Thyroid gland (tissue), 4 donors: ENCODE measurements at places on chromosomes 12 and 14. TPM values are rescaled to one million over a fixed set of nuclear protein-coding genes. Genes with fewer than 3 reads are reported as not detected.

The PIK3C2G gene
- total RNA-seq: not detected

The PTPRB gene
- total RNA-seq: 32.2 TPM

The RPS6KL1 gene
- total RNA-seq: 16.4 TPM

The SDSL gene
- total RNA-seq: 29.7 TPM

The HHIPL1 gene
- 2.7 TPM for total RNA-seq

- H3K4me1 ChIP-seq: peaks cover 10% of the 10 kb centered on the region
- H3K27me3 ChIP-seq: no peaks in the 10 kb centered on the region
- no peak within 1 kb of the TSS for H3K27ac ChIP-seq
- no peaks in the 10 kb centered on the region for H3K36me3 ChIP-seq
- peak; percentile 84 for DNase-seq
- H3K4me3 ChIP-seq: no peak within 1 kb of the TSS
Observed at GRCh38 chr12:125185740-125186470, 120.7 kb downstream of the AACS start.

- peaks cover 52% of the 10 kb centered on the region for H3K36me3 ChIP-seq
- H3K4me1 ChIP-seq: no peaks in the 10 kb centered on the region
- H3K27ac ChIP-seq: no peak overlapping the region
- DNase-seq: peak; percentile 18
Observed at GRCh38 chr12:124964836-124965462, 24.0 kb downstream of the DHX37 start.

- no peaks in the 10 kb centered on the region for H3K4me1 ChIP-seq
- peak; percentile 65 for DNase-seq
- no peaks in the 10 kb centered on the region for H3K27me3 ChIP-seq
- H3K36me3 ChIP-seq: no peaks in the 10 kb centered on the region
Observed at GRCh38 chr12:65522956-65523860, 244.7 kb downstream of the MSRB3 start.

- no peak overlapping the region for H3K27ac ChIP-seq
- no peak overlapping the region for H3K4me3 ChIP-seq
- no peaks in the 10 kb centered on the region for H3K4me1 ChIP-seq
- DNase-seq: no peak
- H3K27me3 ChIP-seq: no peaks in the 10 kb centered on the region
Observed at GRCh38 chr14:77843195-77843594, 43.3 kb downstream of the ADCK1 start.

DNA sequence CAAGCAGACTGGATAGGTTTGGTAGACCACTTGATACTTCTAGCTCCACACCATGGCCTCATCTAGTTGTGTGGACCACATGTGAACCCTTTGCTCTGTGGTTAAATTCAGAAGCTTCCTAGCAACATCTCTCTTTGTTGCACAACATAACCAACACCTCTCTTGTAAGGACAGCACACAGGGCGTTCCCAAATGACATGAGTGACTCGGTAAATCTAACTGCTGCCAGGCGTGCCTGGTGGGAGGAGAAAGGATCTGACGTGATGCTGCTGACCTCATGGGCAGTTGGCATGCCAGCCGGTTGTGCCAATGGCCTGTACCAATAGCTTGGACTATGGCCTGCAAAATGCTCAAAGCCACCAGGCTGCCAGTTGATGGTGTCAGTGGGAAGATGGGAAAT is 93.8 kb downstream of the CPSF2 start:
- no peak overlapping the region for H3K27ac ChIP-seq
- H3K36me3 ChIP-seq: no peaks in the 10 kb centered on the region
- no peak overlapping the region for H3K4me3 ChIP-seq

- DNase-seq: peak; percentile 77
- no peak overlapping the region for H3K4me3 ChIP-seq
- no peaks in the 10 kb centered on the region for H3K36me3 ChIP-seq
- peaks cover 10% of the 10 kb centered on the region for H3K4me1 ChIP-seq
Observed at GRCh38 chr14:55752580-55753390, 172.8 kb downstream of the KTN1 start.

DNA sequence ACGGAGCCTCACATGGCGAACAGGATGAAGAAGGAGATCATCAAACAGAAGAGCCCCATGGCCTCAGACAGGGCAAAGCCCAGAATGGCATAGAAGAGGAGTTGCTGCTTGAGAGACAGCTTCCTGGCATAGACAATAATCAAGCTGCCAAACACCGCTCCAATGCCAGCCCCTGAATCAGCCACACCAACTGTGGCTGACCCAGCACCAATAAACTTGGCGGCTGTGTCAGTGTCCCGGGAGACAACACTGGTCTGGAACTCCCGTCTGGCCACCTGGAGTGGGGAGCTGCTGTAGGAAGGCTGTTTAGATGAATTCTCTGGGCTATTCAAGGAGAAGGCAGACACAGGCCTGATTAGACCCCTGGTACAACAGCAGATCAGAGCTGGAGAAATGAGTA is 100.1 kb downstream of the HEATR5A start:
- H3K27ac ChIP-seq: peak overlapping the region; percentile 75
- peaks cover 25% of the 10 kb centered on the region for H3K4me1 ChIP-seq
- DNase-seq: peak; percentile 55
- no peak overlapping the region for H3K4me3 ChIP-seq
- no peaks in the 10 kb centered on the region for H3K27me3 ChIP-seq
- no peaks in the 10 kb centered on the region for H3K36me3 ChIP-seq

DNA sequence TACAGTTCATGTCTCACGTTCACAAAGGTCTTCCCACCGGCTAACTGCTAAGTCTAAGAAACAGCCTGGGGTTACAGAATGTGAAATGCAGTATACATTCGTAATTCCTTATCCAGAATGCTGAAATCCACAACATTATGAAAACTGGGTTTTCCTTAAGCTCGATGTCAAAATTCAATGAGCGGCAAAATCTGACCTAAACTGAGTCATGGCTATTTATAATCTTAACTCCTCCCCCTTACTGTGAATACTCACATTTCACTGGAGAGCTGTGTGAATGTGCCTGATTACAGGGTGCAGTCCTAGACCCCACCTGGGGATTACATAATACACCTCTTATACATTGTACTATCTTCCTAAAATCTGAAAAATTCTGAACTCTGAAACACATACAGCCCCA is 35.3 kb downstream of the STX2 start:
- H3K4me3 ChIP-seq: no peak overlapping the region
- no peaks in the 10 kb centered on the region for H3K27me3 ChIP-seq
- H3K36me3 ChIP-seq: peaks cover 61% of the 10 kb centered on the region

- no peaks in the 10 kb centered on the region for H3K27me3 ChIP-seq
- H3K36me3 ChIP-seq: no peaks in the 10 kb centered on the region
- peaks cover 3% of the 10 kb centered on the region for H3K4me1 ChIP-seq
- DNase-seq: peak; percentile 8
- H3K27ac ChIP-seq: no peak overlapping the region
- H3K4me3 ChIP-seq: no peak overlapping the region
Observed at GRCh38 chr12:80230068-80230467, 130.7 kb downstream of the OTOGL start.

DNA sequence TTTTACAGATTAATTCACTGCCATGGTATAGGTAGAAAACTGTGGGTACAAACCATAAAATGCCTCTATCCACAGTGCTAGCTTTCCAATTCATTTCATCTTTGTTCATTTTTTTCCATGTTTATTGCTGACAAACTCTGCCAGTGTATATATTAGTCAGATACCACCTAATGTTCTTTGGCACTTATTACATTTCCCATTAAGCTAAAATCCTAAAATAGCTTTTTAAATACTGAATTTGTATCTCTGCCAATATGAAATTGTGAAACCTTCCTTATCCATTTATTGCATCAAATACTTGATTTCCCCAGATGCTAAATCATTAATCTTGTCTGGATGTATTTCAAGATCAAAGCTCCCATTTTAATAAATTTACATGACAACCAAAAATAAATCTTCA is 150.1 kb upstream of the FSCB start:
- no peak overlapping the region for H3K27ac ChIP-seq
- no peaks in the 10 kb centered on the region for H3K36me3 ChIP-seq
- peaks cover 9% of the 10 kb centered on the region for H3K4me1 ChIP-seq

DNA sequence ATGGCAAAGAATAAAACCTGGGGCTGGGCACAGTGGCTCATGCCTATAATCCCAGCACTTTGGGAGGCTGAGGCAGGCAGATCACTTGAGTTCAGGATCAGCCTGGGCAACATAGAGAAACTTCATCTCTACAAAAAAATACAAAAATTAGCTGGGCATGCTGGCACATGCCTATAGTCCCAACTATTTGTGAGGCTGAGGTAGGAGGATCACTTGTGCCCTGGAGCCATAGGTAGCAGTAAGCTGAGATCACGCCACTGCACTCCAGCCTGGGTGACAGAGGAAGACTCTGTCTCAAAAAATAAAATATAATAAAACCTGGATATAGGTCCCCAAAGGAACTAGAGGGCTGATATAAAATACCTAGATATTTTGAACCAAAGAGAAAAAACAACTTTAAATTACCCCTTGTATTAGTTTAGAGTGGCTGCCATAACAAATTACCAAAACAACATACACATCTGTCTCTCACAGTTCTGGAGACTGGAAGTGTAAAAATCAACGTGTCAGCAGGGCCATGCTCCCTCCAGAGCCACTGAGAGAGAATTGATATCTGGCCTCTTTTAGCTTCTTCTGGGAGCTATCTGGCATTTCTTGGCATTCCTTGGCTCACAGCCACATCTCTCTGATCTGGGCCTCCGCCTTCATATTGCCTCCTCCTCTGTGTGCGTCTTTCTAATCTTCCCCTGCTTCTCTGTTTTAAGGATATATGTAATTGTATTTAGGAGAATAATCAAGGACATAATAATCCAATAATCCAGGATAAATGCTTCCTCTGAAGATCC is 47.9 kb upstream of the ATF7IP start:
- H3K27me3 ChIP-seq: no peaks in the 10 kb centered on the region
- no peaks in the 10 kb centered on the region for H3K36me3 ChIP-seq
- no peak overlapping the region for H3K4me3 ChIP-seq
- no peak overlapping the region for H3K27ac ChIP-seq
- no peaks in the 10 kb centered on the region for H3K4me1 ChIP-seq
